ENCODE measurements at places on chromosomes 12 and 14.

- DNase-seq = no peak
These were observed 135.5 kb upstream of the CDKN3 start for GRCh38 chr14:54261283-54261682.

- DNase-seq = peak; percentile 45
These were observed 26.5 kb downstream of the ZBTB42 start for GRCh38 chr14:104827177-104828055.

GRCh38 chr14:89304972-89305703 is 111.9 kb downstream of the FOXN3 start:
- no peak for DNase-seq

GRCh38 chr14:44756554-44756953 is 205.2 kb downstream of the KLHL28 start:
- no peak for DNase-seq

GRCh38 chr14:56487761-56488160 is 91.8 kb upstream of the TMEM260 start:
- DNase-seq = no peak
